ENCODE measurements at places on chromosomes 11 and 22. TPM values are rescaled to one million over a fixed set of nuclear protein-coding genes. Genes with fewer than 3 reads are reported as not detected.

ATM gene
- total RNA-seq, result 49.5 TPM

REXO2 gene
- total RNA-seq, result 90.2 TPM

DNA sequence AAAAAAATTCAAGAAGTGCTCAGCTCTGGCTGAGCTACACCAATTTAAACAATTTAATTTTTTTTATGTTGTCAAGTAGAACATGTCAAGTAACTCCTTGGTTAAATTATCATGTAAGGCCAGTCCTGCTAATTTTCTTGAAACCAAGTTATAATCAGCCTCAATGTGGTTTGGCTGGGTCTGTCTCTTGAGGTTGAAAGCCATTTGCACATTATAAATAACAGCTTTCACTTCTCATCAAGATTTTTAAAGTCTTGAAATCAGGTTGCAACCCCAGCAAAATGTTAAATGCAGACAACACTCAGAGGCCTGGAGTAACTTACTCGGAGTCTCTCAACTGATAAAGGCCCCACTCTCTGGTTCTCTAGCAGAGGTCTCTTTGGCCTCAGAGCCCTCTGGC is 324.4 kb downstream of the BRD1 start:
- no peak overlapping the region for H3K27ac ChIP-seq
- no peak overlapping the region for H3K4me3 ChIP-seq
- DNase-seq, result no peak

GRCh38 chr11:17933708-17934107 is 79.1 kb downstream of the SERGEF start:
- DNase-seq, result no peak
- peaks cover 10% of the 10 kb centered on the region for H3K36me3 ChIP-seq
- H3K27ac ChIP-seq, result no peak overlapping the region
- no peak overlapping the region for H3K4me3 ChIP-seq
- H3K4me1 ChIP-seq, result peaks cover 25% of the 10 kb centered on the region
- H3K27me3 ChIP-seq, result no peaks in the 10 kb centered on the region

C11orf42 gene
- total RNA-seq, result not detected

DNA sequence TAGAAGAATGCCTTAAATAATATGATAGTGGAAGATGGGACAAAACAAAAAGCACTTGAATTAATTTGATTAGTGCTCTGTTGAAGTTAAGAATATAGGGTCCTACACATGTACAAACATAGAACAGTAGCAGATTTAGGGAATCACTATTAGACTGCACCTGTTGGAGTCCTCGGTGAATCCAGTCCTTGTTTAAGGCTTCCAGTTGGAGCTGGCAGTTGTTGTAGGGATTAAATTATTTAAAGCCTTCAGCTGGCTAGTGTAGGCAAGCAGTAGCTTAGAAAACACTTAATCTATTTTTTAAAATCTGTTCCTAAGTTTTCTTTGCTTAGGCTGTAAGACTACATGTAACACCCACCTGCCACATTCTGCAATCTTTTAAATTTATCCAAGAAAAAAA is 24.5 kb upstream of the CSTF3 start:
- no peak overlapping the region for H3K4me3 ChIP-seq
- no peak overlapping the region for H3K27ac ChIP-seq
- peaks cover 18% of the 10 kb centered on the region for H3K4me1 ChIP-seq
- peaks cover 3% of the 10 kb centered on the region for H3K36me3 ChIP-seq
- no peaks in the 10 kb centered on the region for H3K27me3 ChIP-seq
- no peak for DNase-seq

DNA sequence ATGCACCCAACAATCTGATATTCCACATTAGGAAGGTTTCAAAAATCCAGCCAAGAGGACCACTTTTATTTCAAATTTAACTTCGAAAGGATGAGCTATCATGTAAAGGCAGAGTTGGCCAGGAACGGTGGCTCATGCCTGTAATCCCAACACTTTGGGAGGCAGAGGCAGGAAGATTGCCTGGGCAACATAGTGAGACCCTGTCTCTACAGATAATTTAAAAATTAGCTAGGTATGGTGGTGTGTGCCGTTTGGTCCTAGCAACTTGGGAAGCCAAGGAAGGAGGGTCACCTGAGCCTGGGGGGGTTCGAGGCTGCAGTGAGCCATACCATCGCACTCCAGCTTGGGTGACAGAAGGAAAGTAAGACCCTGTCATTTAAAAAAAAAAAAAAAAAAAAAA is 96.7 kb downstream of the CADM1 start:
- DNase-seq, result no peak
- H3K4me1 ChIP-seq, result peaks cover 31% of the 10 kb centered on the region
- H3K27me3 ChIP-seq, result peaks cover 10% of the 10 kb centered on the region
- no peak overlapping the region for H3K4me3 ChIP-seq
- no peak overlapping the region for H3K27ac ChIP-seq

DNA sequence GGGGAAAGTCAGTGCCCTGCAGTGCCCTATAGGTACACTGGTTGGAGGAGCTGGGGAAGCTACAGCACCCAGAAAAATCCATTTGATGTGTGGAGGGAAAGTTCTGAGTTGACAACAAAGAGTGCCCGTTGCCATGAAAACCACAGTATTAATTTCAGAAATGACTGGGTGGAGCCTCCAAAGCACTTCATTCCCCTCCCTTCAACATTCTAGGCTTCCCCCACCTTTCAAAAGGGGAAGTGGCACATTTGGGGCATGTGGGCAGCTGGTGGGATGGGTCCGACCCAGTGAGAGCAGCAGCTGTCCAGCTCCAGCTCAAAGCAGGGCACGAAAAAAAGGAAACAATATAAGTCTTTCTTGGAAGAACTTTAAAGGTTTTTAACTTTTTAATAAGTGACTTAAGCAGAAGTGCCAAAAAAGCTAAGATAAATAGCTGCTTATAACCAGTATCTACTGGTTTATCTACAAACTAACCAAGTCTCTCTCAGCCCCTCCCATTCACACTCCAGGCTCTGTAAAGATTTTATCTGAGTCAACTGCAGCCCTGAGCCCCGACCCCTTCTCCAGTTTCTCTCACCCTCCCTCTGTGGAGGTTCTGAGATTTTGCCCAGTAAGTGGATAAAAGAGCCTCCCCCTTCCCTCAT is 9.0 kb upstream of the AHNAK start:
- peaks cover 32% of the 10 kb centered on the region for H3K36me3 ChIP-seq
- DNase-seq, result no peak
- no peak overlapping the region for H3K4me3 ChIP-seq
- peaks cover 78% of the 10 kb centered on the region for H3K4me1 ChIP-seq
- H3K27me3 ChIP-seq, result peaks cover 3% of the 10 kb centered on the region

- no peak overlapping the region for H3K4me3 ChIP-seq
- 0 out of 2 replicates have a peak, but pooled peaks cover 3% of the 10 kb centered on the region for H3K4me1 ChIP-seq
- no peak for DNase-seq
- no peaks in the 10 kb centered on the region for H3K36me3 ChIP-seq
- H3K27ac ChIP-seq, result no peak overlapping the region
- H3K27me3 ChIP-seq, result no peaks in the 10 kb centered on the region
Observed at GRCh38 chr11:132358573-132358953, 988.1 kb downstream of the NTM start.

GRCh38 chr11:86172894-86173293 is 71.7 kb upstream of the EED start:
- no peak for DNase-seq
- no peak overlapping the region for H3K27ac ChIP-seq
- H3K4me1 ChIP-seq, result no peaks in the 10 kb centered on the region

GRCh38 chr11:97764605-97765004 is 1256.1 kb upstream of the CNTN5 start:
- no peak overlapping the region for H3K27ac ChIP-seq
- H3K27me3 ChIP-seq, result no peaks in the 10 kb centered on the region
- peaks cover 14% of the 10 kb centered on the region for H3K4me1 ChIP-seq
- DNase-seq, result no peak
- H3K4me3 ChIP-seq, result no peak overlapping the region
- H3K36me3 ChIP-seq, result peaks cover 5% of the 10 kb centered on the region

- H3K27ac ChIP-seq, result no peak overlapping the region
- DNase-seq, result peak; percentile 14
- peaks cover 32% of the 10 kb centered on the region for H3K27me3 ChIP-seq
- no peak overlapping the region for H3K4me3 ChIP-seq
- 0 out of 2 replicates have a peak, but pooled peaks cover 3% of the 10 kb centered on the region for H3K4me1 ChIP-seq
Observed at GRCh38 chr11:69914286-69915150, 95.3 kb upstream of the FGF3 start.

Measured in WTC11 (cell line).